ENCODE measurements at places on chromosomes 4 and X.

GRCh38 chr4:137768881-137769280, 236.6 kb upstream of the PCDH18 start:
- DNase-seq: no peak

- no peak for DNase-seq
Measured at GRCh38 chr4:60759518-60760245, 440.4 kb upstream of the ADGRL3 start.

GRCh38 chr4:55530691-55531090, 16.0 kb downstream of the CLOCK start:
- DNase-seq: no peak

DNA sequence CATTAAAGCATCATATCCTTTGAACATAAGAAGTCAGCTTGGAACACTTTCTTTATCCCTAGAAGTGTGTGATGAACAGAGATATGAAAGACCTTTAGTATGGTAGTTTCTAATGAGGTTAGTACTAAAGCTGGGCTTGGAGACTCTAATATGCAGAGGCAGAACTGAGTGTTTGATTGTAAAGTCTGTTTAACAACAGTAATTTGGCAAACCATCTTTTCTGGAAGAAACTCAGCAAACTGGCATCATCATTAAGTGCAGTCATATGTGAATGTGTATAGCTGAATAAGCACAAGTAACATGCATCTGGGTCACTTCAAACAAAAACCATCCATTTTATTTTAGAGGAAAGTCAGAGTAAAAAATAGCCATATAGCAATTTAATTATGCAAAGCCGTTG, 385.9 kb upstream of the MAD2L1 start:
- DNase-seq: no peak

DNA sequence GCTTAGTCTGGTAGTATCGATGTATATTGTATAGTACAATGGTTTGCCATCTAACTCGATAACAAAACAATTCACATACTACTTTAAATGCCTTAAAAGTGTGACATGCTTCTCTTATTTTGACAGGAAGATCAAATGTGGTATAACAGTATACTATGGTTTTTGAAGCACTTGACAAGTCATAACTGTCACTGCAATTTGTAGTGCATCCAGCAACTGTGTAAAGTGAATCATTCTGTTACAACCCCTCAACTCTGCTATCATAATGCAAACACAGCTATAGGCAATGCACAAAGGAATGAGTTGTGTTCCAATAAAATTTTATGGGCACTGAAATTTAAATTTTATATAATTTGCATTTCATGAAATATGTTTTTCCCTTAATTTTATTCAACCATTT, 14.0 kb downstream of the RAP1GDS1 start:
- DNase-seq: no peak

- DNase-seq: no peak
Measured at GRCh38 chr4:186704057-186704456, 19.6 kb downstream of the FAT1 start.

All from occipital lobe (tissue), 3 donors.